ENCODE measurements at places on chromosomes 5 and 9.

DNA sequence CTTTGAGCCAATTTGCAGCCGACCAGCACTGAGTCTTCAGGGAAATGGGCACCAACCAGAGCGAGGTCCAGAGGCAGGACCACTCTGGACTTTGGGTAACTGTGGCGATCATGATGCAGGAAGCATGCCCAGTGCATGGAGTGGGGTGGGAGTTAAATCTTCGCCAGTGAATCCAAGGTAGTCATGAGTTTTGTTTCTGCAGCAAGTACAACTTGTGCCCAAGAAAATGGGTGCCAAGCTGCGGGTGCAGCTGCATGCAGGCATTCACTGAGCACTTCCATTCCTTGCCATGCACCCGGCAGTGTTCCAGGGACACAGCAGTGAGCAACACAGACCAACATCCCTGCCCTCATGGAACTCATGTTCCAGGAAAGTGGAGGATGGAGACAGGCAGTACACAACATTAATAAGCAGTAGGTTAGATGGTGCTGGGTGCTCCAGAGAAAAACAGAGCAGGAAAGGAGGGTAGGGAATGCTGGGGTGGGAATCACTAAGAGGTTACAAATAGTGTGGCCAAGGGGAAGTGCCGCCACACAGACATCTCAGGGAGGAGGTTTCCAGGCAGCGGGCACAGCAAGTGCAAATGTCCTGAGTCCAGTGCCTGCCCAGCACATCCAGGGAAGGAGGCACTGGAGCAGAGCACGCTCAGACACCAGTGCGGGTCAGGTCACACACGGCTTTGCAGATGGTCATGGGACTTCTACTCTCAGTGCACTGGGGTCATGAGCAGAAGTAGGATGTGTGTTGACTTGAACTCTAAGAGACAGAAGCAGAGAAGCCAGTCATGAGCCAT is 48.2 kb upstream of the LMX1B start:
- no peak for DNase-seq

DNA sequence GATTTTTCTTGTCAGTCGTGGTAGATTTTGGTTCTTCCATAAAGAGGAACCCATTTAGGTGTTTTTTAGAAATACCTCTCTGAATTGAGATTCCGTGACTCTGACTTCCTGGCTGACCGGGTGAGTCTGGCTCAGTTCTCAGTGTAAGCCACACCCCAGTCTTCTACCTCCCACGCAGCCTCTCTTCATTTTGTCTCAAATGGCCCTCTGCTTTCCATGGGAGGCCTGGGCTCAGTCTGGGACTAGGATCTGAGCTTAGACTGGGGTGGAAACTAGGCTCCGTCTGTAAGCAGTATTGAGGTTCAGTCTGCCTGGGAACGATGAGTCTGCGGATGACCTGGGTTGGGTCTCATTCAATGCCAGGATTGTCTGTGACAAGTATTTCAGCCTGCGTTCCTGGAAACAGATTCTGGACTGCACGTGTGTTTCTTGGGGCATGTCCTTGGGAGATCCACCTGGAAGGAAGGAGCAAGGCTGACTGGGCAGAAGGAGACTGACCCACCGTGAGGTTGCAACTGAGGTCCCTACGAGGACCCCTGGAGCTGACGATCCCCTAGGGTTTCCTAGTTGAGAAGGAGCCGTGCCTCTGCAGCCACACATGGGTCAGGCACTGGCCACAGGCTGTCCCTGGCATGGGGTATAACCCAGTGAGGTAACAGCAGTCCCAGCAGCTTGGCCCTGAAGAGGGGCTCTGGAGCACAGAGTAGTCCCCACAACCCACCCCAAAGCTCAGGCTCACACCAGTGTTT is 12.4 kb upstream of the CRB2 start:
- DNase-seq: no peak

- peak; percentile 28 for DNase-seq
Measured at GRCh38 chr5:119743927-119744326, 114.6 kb downstream of the FAM170A start.

- no peak for DNase-seq
Measured at GRCh38 chr5:14628346-14628745, 36.2 kb upstream of the OTULIN start.

DNA sequence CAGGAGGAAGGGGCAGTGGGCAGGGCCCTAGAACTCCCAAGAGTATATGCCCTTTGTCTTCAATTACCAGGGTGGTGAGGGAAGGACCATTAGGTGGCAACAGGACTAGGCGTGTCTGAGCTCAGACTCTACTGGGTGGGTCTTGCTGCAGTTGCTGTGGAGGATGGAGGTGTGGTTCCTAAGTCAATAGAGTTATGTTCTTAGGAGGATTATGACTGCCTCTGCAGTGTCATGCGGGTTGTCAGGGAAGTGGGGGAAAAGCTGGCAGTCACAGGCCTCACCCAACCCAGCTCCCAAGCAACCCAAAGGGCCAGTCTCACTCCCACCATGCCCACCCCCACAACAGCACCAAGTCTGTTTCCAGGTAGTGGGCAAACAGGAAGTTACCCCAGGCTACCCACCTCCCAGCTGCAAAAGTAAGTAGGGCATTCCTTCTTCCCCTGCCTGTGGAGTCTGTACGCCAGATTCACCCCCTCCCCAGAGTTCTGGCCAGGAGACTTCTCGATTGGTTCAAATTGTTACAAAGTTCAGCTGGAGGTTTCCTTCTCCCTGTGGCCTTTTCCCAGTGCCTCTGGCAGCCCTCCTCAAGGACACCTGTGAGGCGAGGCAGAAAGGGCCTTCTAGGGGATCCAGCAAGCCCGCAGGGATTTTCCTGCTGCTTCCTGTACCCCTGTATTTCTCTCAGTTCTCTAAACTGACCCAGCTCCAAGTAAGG is 145.3 kb downstream of the HINT1 start:
- DNase-seq: no peak

DNA sequence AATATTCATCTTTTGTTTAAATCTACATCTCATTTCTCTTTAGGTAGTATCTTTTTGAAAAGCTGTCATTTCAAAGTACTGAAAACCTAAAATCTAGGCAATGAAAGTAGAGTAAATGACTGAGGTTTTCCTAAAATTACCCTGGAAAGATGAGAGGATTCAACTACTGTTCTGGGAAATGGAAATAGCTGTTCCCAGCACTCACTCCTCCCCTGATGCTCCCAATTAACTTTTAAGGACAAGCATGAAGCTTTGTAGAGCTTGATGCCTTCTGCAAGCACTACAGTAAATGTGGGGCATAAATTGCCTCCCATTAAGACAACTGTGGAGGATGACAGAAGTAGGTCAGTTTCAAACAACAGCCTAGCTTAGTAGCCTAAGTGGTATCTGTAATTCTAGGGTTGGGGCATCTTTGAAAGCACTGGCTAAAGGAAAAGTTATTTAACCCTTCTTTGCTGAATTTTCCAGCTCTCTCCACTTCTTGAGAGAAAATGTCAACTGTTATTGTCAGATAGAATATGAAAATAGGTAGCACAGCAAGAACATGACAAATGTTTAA is 100.2 kb upstream of the GNA14 start:
- no peak for DNase-seq

GRCh38 chr5:154103233-154103632 is 64.5 kb downstream of the MFAP3 start:
- DNase-seq: no peak

DNA sequence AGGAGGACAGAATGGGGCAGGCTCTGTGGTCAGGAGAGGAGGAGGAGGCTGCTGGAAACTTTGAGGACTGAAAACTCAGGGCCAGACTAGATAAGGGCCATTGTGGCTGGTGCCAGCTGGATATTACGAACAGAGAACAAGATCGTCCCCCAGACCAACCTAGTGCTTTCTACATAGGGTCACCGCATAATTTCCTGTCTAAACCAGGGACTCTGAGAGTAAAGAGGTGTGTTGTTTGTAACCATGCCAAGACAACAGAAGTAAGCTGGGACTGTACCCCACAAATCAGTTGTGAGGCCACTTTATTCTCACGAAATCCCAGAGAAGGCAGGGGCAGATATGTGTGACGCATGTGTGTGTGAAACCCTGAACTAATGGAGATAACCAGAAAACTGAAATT is 20.3 kb upstream of the GFPT2 start:
- DNase-seq: no peak

DNA sequence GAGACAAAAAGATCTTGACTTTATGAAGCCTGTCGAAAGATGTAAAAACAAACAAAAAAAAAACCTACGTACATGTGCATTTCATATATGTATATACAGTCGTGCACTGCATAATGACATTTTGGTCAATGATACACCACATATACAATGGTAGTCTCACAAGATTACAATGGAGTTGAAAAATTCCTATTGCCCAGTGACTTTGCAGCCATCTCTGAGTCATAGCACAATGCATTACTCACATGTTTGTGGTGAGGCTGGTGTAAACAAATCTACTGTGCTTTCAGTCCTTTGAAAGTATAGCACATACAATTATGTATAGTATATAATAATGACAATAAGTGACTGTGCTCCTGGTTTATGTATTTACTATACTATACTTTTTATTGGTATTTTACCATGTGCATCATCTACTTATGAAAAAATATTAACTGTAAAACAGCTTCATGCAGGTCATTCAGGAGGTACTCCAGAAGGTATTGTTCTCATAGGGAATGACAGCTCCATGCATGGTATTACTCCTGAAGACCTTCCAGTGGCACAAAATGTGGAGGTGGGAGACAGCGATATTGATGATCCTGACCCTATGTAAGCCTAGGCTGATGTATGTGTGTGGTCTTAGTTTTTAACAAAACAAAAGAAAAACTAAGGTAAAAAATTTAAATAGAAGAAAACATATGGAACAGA is 73.7 kb upstream of the FST start:
- no peak for DNase-seq

DNA sequence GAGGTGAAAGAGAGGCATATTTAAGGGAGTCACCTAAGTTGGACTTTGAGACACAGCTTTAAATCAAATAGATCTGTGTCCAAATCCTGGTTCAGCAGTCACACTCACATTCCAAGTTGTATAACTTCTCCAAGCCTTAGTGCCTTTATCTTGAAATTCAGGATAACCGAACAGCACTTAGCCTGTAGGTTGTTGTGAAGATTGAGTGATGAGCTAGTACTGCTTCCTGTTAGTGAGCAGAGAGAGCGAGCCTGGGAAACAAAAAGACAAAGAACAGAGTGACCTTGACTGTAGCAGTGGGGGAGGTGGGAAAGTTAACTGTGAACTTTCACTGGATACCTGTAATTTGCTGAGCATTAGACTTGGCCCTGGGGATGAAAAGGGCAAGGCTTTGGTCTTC is 22.4 kb downstream of the MAML1 start:
- DNase-seq: no peak

- no peak for DNase-seq
Measured at GRCh38 chr9:108545436-108545835, 310.4 kb downstream of the ACTL7B start.

- no peak for DNase-seq
Measured at GRCh38 chr5:172904643-172905345, 54.4 kb upstream of the RPL26L1 start.

DNA sequence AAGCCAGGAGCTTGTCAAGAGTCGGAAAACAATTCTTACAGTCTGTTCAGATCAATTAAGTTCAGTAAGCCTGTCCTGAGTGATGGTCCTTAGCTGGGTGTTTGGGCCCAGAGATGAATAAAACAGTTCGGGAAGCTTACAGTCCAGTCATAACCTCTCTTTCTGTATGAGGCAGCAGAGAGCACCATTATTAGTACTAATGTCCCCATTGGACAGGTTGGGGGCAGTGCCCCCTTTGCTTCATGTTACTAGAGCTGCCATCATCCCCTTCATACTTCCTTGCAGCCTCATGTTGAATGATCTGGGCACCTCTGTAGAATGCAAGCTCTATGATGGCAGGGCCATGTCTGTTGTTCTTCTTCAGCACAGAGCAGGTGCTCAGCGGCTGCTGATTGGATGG is 9.8 kb downstream of the DOCK2 start:
- no peak for DNase-seq

DNA sequence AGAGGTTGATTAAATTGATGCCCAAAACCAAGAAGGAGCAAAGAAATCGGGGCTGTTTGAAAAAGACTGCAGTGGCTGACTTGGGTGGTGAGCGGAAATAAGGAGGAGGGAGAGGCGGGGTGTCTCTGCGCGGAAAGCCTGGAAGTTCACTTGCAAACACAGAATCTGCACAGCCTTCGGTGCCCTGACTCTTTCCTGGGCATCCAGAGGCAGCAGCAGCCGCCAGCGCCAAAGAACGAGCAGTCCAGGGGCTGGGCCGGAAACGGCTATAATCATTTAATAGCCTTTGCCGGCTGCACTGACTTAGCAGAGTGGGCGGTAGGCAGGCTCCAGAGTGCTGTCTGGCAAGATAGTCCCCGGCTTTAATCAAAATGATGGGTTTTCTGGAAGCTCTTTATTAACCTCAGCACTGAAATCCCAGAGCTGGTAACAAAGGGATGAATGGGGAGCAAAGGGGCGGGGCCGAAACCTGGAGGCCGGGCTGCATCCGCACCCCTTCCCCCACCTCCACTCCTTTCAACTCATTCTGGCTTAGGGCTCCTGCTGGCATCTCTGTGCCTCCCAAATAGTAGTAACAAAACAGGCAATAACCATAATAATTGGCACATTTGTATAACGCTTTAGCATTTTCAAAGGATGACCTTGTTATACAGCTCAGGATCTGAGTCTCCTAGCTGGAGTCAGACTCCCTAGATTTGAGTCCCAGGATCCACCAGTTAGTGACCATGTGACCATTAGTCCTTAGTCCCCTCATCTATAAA is 35.7 kb downstream of the PCDHAC2 start:
- DNase-seq: no peak

DNA sequence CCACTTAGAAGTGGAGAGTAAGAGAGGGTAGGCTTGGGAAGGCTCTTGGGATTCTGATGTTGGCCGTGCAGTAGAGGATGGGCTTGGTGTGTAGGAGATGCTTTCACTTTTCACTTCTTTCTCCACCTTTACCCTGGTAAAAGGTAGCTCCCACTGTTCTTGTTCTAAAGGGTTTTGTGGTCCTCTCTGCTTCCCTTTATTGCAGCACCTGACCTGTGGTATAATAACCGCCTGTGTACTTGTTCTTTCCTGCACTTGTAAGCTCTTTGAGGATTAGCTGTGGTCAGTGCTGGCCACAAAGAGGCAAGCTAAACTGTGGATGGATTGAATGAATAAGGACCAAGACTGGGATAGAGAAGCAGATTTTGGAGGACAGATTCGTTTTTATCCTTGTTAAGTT is 25.2 kb downstream of the KDM4C start:
- no peak for DNase-seq

Data from GM19239 (cell line).